ENCODE measurements at places on chromosomes 3 and 15. TPM values are rescaled to one million over a fixed set of nuclear protein-coding genes. Genes with fewer than 3 reads are reported as not detected.

Gene SUCLG2
- 46.1 TPM for total RNA-seq

Gene ILDR1
- 3.0 TPM for total RNA-seq

Gene PCOLCE2
- 4.8 TPM for total RNA-seq

Gene CEP19
- 2.8 TPM for total RNA-seq

Gene PSMA4
- 106 TPM for total RNA-seq

Gene NR2F2
- 305 TPM for total RNA-seq

Gene MESP2
- total RNA-seq: not detected

Gene ARL14
- total RNA-seq: not detected

Gene CEP97
- 7.7 TPM for total RNA-seq

Gene EHHADH
- 2.9 TPM for total RNA-seq

GRCh38 chr15:77478051-77478450 is 57.4 kb downstream of the HMG20A start:
- no peak overlapping the region for H3K27ac ChIP-seq
- no peak for DNase-seq
- H3K4me3 ChIP-seq: no peak overlapping the region
- no peaks in the 10 kb centered on the region for H3K36me3 ChIP-seq
- H3K27me3 ChIP-seq: no peaks in the 10 kb centered on the region

- H3K27me3 ChIP-seq: no peaks in the 10 kb centered on the region
- H3K36me3 ChIP-seq: no peaks in the 10 kb centered on the region
- peak; percentile 93 for DNase-seq
- H3K4me3 ChIP-seq: peak within 1 kb of the TSS; percentile 81
Observed at GRCh38 chr3:63911873-63912767, at the start of gene SCAANT1. TSS of gene SCAANT1 (minus strand) at chr3:63912383.

DNA sequence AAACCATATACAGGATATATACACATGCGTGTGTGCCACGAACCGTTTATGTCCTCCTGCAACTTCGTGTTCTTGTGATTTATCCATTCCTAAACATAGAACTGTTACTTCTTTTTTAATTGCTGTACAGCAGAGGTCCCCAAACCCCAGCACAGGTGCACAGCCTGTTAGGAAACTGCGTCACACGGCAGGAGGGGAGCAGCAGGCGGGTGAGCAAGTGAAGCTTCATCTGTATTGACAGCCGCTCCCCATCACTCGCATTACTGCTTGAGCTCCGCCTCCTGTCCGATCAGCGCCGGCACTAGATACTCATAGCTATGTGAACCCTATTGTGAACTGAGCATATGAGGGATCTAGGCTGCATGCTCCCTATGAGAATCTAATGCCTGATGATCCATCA is 34.9 kb upstream of the NRROS start:
- H3K27me3 ChIP-seq: no peaks in the 10 kb centered on the region
- no peak overlapping the region for H3K4me3 ChIP-seq
- H3K4me1 ChIP-seq: no peaks in the 10 kb centered on the region
- DNase-seq: no peak

- no peak for DNase-seq
- H3K4me1 ChIP-seq: no peaks in the 10 kb centered on the region
- no peaks in the 10 kb centered on the region for H3K36me3 ChIP-seq
- H3K27ac ChIP-seq: no peak overlapping the region
- no peak overlapping the region for H3K4me3 ChIP-seq
Observed at GRCh38 chr3:195101001-195101583, 169.9 kb downstream of the XXYLT1 start.

DNA sequence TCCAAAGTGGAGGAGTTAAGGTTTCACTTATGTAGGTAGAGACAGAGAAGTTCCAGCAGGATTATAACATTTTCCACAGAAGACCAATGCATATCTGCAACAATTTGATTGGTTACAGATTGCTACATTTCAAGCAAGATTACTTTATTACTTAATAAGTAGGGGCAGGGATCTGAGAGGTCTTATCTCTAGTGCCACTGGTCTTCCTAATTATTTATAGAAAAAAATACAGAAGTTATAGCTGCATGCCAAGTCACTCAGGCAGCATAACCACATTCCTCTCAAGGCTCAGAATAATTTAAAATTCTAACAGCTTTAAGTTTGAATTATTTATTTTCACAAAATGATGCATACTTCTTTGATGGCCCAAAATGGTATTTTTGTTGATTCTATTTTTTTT is 30.5 kb downstream of the RAD54L2 start:
- H3K36me3 ChIP-seq: no peaks in the 10 kb centered on the region
- H3K27me3 ChIP-seq: no peaks in the 10 kb centered on the region
- H3K27ac ChIP-seq: no peak overlapping the region
- no peak for DNase-seq

DNA sequence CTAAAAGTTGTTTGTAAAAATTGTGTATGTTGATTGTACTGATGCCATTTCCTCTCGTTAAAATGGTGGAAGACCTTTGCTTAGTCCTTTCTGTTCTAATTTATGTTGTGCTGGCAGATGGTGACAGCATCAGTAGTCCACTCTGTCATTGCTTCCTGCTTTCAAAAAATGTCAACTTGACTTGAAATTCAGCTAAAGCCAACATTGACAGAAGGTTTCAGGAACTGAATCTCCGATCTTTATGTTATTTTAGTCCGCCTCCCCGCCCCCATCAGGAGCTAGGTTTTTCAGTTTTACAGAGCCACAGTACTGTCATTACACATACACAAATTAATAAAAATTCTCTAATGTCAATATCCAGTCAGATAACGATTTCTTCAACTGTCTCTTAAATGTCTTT is 1.5 kb downstream of the CEP63 start:
- H3K27me3 ChIP-seq: no peaks in the 10 kb centered on the region
- DNase-seq: no peak
- H3K4me1 ChIP-seq: peaks cover 5% of the 10 kb centered on the region
- H3K27ac ChIP-seq: no peak overlapping the region

- no peaks in the 10 kb centered on the region for H3K4me1 ChIP-seq
- no peaks in the 10 kb centered on the region for H3K27me3 ChIP-seq
- no peak overlapping the region for H3K27ac ChIP-seq
- H3K4me3 ChIP-seq: no peak overlapping the region
- no peaks in the 10 kb centered on the region for H3K36me3 ChIP-seq
Observed at GRCh38 chr15:71011503-71012155, 103.6 kb upstream of the THSD4 start.

DNA sequence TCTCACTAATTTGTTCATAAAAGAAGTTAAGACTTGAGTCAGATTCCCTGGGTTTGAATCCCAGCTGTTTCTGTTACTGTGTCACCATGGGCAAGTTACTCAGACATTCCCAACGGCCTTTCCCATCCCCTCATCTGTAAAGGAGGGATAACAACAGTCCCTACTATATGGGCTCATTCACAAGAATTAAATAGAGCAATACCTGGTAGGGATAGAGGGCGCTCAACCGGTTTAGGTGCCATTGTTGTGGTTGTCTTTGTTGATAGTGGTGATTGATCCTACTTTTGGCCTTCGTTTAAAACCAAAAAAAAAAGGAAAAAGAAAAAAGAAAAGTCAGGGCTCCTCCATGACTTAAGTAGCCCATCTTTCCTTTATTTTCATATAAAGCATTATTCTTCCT is 563.1 kb downstream of the GRM7 start:
- no peaks in the 10 kb centered on the region for H3K27me3 ChIP-seq
- no peak overlapping the region for H3K4me3 ChIP-seq
- H3K4me1 ChIP-seq: no peaks in the 10 kb centered on the region
- no peak for DNase-seq
- H3K36me3 ChIP-seq: no peaks in the 10 kb centered on the region

- no peak for DNase-seq
- H3K4me3 ChIP-seq: no peak overlapping the region
- H3K4me1 ChIP-seq: no peaks in the 10 kb centered on the region
- no peaks in the 10 kb centered on the region for H3K27me3 ChIP-seq
- no peaks in the 10 kb centered on the region for H3K36me3 ChIP-seq
Observed at GRCh38 chr3:167184511-167184910, 195.6 kb downstream of the ZBBX start.

DNA sequence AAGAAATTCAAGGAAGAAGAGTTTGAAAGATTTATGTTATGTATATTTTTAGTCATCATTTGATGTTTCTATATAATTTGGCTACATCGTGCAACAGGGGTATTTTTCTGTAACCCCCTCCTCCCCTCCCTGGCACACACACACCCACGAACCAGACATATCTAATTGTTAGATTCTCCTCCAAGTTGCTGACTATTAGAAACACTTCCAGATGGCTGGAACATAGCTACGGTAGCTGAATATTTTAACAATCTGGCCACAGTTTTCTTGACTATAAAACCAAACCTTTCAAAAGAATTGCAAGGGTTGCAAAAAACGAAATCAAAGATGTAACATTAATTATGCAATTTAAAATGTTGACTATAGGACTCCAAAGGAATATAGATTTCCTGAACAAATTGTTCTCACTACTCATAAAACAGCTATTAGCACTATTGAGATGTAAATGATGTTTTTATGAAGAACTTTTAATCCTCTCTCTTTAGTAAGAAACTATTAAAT is 154.4 kb downstream of the CHL1 start:
- no peak for DNase-seq
- H3K4me1 ChIP-seq: peaks cover 9% of the 10 kb centered on the region
- H3K4me3 ChIP-seq: no peak overlapping the region
- no peaks in the 10 kb centered on the region for H3K36me3 ChIP-seq
- no peaks in the 10 kb centered on the region for H3K27me3 ChIP-seq

DNA sequence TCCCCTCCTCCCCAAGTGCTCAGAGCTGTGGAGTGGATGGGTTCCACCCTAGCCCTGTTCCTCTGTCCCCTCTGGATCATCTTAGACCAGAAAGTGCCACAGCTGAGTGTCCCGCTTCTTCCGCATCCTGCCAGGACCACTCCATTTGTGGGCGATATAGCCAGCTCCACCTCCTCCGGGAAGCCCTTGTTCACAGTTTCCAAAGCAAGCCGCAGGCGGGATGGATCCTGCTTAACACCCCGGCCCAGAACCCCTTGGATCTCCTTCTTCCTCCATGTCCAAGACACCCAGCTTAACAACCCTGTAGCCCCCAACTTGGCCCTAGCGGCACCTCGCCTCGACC is 490 bp upstream of the ALAS1 start:
- no peak overlapping the region for H3K27ac ChIP-seq
- H3K4me3 ChIP-seq: peak overlapping the region; percentile 80
- H3K4me1 ChIP-seq: peaks cover 19% of the 10 kb centered on the region

DNA sequence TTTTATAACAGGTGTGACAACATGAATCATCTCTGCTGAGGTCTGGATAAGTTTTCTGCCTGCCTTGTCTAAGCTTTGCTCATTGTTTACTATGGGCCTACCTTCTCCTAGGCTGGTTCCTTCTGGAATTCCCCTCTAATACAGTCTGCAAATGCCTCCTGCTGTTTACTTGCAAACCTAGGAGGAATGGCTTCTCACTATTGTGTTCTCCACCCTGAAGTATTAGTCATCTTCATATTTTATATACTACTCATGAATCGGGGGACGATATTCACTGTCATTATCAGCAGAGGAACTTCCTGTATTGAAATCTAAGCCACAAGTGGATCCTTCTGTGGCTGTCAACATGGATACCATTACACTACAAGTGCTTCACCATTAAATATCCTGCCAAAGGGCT is 154.8 kb downstream of the PLCL2 start:
- H3K27me3 ChIP-seq: no peaks in the 10 kb centered on the region
- H3K36me3 ChIP-seq: no peaks in the 10 kb centered on the region
- H3K27ac ChIP-seq: no peak overlapping the region
- H3K4me1 ChIP-seq: peaks cover 3% of the 10 kb centered on the region
- no peak for DNase-seq

DNA sequence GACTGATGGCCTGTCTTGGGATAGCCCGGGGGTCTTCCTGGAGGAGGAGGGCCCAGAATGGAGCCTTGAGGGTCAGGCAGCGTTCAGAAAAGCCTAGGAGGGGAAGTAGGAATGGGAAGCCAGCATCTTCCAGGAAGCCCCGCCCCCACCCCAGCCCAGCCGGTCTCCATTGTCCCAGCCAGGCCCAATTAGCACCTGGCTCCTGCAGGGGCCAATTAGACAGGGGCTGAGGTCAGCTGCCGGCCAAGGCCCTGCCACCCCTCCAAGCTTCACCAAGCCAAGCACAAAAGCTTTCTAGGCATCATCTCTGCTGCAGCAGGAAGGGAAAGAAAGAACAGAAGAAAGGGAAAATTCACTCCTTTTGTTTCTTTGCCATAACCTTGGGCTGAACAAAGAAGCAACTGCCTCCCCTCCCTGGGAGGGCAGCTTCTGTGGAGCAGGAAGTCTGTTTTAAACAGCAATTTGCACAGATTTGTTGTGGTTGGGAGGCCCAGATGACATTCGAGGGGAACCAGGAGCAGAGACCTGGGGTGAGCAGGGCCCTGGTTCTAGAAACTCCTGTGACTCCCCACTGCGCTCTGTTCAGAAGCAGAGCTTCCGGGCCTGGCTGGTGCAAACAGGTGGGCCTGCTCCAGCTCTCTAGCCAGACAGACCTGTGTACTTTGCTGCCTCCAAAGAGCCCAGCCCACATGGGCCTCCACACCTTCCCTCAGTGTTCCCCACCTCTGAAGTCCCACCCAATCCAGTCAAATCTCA is 47.7 kb downstream of the CYP11A1 start:
- peaks cover 19% of the 10 kb centered on the region for H3K4me1 ChIP-seq
- H3K27me3 ChIP-seq: no peaks in the 10 kb centered on the region
- peak overlapping the region; percentile 71 for H3K27ac ChIP-seq
- DNase-seq: peak; percentile 54

DNA sequence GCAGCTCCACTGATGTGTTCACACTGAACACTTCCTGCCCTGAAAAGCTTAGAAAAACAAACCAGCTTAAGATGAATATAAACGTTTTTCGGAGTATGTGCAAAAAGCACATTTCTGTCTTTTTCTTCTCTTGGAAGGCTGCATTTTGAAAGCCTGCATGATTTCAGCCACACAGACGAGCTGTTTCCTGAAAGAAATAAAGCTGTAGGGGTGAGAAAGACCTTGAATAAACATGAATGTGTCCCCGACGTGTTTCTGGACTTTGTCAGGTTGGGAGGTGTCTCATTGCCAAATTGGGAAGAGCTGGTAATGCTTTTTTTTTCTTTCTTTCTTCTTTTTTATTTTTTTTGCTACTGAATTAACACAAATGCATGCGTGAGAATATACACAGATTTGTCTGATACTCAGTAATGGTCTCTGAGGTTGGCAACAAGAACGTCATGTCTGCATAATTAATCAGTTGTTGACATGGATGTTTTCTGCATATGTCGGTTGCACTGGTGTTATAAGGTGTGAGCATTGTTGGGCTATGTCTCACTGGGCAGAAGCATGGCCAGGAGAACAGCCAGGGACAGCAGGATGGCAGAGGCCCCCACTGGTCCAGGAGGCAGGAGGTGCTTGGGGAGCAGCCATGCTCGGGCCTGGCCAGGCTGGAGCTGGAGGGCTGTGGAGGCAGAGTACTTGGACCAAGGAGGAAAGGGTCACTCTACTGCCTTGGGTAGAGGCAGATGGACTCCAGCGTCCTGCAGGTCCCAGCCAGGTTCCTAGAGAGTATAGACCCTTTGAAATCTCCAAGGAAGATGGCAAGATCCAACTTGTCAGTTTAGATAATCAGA is 39.0 kb downstream of the ADAMTSL3 start:
- no peaks in the 10 kb centered on the region for H3K36me3 ChIP-seq
- no peaks in the 10 kb centered on the region for H3K27me3 ChIP-seq
- DNase-seq: no peak
- no peak overlapping the region for H3K4me3 ChIP-seq
- no peak overlapping the region for H3K27ac ChIP-seq

Measured in ovary (tissue), 10 donors.